ENCODE measurements at places on chromosomes 16 and 17. TPM values are rescaled to one million over a fixed set of nuclear protein-coding genes. Genes with fewer than 3 reads are reported as not detected.

GRCh38 chr16:56505181-56505580, 14.6 kb downstream of the BBS2 start:
- no peak overlapping the region for H3K4me3 ChIP-seq
- H3K4me1 ChIP-seq = no peaks in the 10 kb centered on the region
- no peak overlapping the region for H3K27ac ChIP-seq
- no peaks in the 10 kb centered on the region for H3K27me3 ChIP-seq
- DNase-seq = no peak

DNA sequence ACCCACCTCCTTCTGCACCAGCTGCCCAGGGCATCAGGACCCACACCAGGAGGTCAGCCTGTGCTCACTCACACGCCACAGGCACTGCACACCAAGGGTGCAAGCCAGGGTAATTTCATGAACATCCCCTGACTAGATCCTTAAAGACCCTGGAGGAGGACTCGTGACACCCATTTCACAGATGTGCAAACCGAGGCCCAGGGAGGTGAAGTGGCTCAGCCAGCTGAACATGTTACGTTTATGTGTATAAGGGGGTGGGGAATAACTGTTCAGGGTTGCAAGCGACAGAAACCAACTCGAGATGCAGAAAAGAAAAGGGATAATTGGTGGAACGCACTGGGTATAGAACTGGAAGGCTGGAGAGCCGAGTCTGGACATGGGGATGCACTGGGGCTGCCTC, 138.1 kb upstream of the FOXF1 start:
- H3K36me3 ChIP-seq = no peaks in the 10 kb centered on the region
- no peak overlapping the region for H3K27ac ChIP-seq

- no peaks in the 10 kb centered on the region for H3K36me3 ChIP-seq
- peak overlapping the region; percentile 89 for H3K4me3 ChIP-seq
- H3K27me3 ChIP-seq = no peaks in the 10 kb centered on the region
- H3K4me1 ChIP-seq = peaks cover 10% of the 10 kb centered on the region
- peak overlapping the region; percentile 85 for H3K27ac ChIP-seq
- DNase-seq = no peak
Measured at GRCh38 chr17:76452127-76452659, 759 bp downstream of the UBE2O start.

- peaks cover 37% of the 10 kb centered on the region for H3K36me3 ChIP-seq
- peaks cover 78% of the 10 kb centered on the region for H3K4me1 ChIP-seq
- no peak overlapping the region for H3K4me3 ChIP-seq
- DNase-seq = peak; percentile 95
- no peaks in the 10 kb centered on the region for H3K27me3 ChIP-seq
Measured at GRCh38 chr17:40097931-40098845, 2.2 kb downstream of the NR1D1 start.

GRCh38 chr16:12580809-12581208, 222.9 kb downstream of the CPPED1 start:
- H3K4me3 ChIP-seq = no peak overlapping the region
- no peaks in the 10 kb centered on the region for H3K4me1 ChIP-seq
- H3K27me3 ChIP-seq = no peaks in the 10 kb centered on the region
- no peaks in the 10 kb centered on the region for H3K36me3 ChIP-seq
- DNase-seq = no peak

DNA sequence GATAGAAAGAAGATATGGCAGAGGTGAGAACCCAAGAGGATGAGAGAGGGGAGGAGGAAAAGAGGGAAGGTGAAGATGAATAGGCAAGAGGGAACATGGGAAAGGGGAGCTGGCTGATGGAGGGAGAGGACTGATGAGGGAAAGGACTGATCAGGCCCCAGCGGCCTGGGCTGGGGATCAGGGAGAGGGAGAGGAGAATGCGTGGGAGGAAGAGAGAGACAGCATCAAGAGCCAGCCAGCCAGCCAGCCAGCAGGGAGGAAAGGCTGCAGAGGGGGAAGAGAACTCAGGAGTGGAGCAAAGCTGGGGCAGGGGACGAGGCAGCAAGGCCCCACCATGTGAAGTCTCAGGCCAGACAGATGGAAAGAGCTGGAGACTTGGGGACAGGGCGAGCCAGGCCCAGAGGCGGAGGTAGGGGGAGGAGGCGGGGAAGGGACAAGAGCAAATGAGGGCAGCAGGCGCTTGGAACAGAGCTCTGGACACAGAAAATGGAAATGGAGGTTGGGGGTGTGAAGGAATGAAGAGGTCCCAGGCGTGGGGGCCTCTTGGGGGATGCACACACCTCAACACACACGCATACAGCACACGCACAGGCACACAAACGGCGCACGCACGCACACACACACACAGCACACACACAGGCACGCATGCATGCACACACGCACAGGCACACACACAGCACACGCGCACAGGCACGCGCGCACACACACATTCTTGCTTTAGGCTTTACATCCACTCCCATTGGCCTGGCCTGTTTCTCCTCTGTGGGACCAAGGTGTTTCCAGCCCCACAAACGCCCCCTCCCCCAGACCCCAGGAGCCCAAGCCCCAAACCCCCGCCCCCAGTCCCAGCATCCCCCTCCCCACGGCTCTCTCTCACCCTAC, 12.3 kb downstream of the DLG4 start:
- peaks cover 7% of the 10 kb centered on the region for H3K36me3 ChIP-seq
- H3K4me3 ChIP-seq = no peak overlapping the region
- H3K4me1 ChIP-seq = peaks cover 13% of the 10 kb centered on the region
- no peak for DNase-seq

DNA sequence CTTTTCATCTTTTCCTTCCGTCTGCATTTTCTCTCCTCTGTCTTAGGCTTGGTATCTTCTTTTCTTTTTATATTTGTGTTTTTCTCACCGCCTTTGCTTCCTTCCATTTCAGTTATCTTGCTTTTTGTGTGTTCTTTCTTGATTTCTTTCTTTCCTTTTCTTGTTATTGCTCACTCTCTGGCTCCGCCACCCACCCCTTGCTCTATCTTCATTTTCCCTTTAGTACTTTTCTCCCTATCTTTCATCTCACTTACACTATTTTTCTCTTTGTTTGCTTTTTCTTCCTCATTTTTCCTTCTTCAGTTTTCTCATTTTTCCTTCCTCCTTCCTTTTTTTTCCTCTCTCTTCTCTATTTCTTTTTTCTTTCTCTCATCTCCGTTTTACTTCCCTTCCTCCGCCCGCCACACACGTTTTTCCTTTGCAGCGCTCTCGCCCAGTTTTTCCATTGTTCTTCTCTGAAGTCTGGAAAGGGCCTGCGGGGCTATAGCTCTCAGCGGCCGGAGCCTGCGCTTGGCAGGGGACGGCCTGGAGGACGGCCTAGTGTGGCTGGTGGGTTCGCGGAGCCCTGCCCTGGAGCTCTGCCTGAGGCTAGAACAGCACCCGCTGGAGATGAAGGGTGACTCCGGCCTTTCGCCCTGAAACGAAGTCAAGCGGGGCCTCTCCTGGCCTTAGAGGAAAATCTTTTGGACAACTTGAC, 5.2 kb upstream of the HOXB13 start:
- H3K4me1 ChIP-seq = peaks cover 17% of the 10 kb centered on the region
- H3K27ac ChIP-seq = no peak overlapping the region
- no peak overlapping the region for H3K4me3 ChIP-seq
- H3K27me3 ChIP-seq = peaks cover 3% of the 10 kb centered on the region

DNA sequence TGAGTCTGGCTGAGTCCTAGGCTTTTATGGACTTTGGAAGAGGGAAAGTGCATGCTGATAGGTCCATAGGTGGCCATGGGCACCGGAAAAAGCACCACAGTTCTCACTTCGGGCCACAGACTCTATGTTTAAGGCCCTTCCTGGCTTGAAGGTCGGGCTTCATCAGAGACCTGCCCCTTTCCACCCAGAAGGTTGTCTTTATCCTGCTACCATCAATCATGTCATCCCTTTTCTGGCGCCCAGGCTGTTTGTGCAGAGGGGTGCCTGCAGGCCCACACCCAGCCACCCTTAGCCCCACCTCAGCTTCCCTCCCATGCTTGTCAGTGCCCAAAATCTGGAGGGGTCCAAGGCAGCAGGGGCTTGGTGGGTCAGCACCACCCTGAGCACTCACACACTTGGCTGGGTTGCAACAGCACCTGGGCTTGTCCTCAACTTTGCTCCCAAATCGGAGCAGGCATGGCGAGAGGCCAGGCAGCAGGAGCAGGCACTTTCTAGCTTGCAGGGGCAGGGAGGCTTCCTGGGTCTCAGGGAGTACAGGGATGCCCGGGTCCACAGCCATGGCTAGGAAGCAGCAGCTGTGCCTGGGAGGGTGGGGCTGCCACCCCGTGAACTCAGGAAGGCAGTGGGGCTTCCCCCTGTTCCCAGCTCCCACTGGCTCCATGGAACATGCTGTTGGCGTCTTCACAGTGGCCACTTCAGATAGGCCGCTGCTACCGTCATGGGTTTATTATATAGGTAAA, 63.8 kb upstream of the TOM1L1 start:
- no peak overlapping the region for H3K4me3 ChIP-seq
- H3K4me1 ChIP-seq = no peaks in the 10 kb centered on the region
- no peaks in the 10 kb centered on the region for H3K27me3 ChIP-seq
- H3K27ac ChIP-seq = no peak overlapping the region
- H3K36me3 ChIP-seq = no peaks in the 10 kb centered on the region

DNA sequence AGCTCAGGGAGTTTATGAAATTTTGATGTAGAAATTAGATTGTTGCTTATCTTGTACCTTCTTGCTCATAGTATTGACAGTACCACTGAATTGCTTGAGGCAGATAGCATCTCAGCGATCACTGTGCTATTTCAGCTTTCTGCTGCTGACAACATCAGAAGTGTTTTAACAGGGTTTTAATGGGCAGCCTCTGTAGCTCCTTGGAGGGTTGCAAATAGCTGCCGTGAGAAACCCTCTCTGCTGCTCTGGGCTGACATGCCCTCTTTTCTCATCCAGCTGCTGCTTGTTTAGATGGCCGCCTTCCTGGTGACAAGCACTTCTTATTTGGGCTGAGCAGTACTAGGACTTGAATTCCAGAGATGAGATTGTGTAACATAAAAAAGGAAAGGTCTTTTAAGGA, 180.2 kb upstream of the TBX2 start:
- H3K4me1 ChIP-seq = peaks cover 44% of the 10 kb centered on the region
- no peaks in the 10 kb centered on the region for H3K27me3 ChIP-seq
- no peak for DNase-seq
- peak overlapping the region; percentile 60 for H3K27ac ChIP-seq
- H3K36me3 ChIP-seq = no peaks in the 10 kb centered on the region

The OR1D2 gene
- total RNA-seq = not detected

The RPH3AL gene
- total RNA-seq = 62.8 TPM

The DNAH2 gene
- total RNA-seq = 0.66 TPM

The TPSG1 gene
- 0.61 TPM for total RNA-seq

The NLE1 gene
- total RNA-seq = 10.7 TPM

The TSPAN10 gene
- 2.8 TPM for total RNA-seq

The TNK1 gene
- 16.8 TPM for total RNA-seq

The FKBP10 gene
- 46.6 TPM for total RNA-seq

The IL17C gene
- not detected for total RNA-seq

The KRTAP4-6 gene
- not detected for total RNA-seq

The CHAD gene
- total RNA-seq = not detected

The KRTAP4-3 gene
- total RNA-seq = not detected

The PRR14 gene
- total RNA-seq = 91.0 TPM

The SPN gene
- 16.8 TPM for total RNA-seq

Measured in upper lobe of left lung (tissue), 6 donors.